Fibroblast of mammary gland (primary cell): ENCODE measurements at places on chromosomes 13 and 19.

GRCh38 chr13:33146843-33147611, 130.8 kb downstream of the KL start:
- no peak for DNase-seq

- no peak for DNase-seq
These were observed 502.0 kb downstream of the LIG4 start for GRCh38 chr13:107713314-107713713.

- DNase-seq: no peak
These were observed 41.3 kb upstream of the SCEL start for GRCh38 chr13:77494226-77494625.

DNA sequence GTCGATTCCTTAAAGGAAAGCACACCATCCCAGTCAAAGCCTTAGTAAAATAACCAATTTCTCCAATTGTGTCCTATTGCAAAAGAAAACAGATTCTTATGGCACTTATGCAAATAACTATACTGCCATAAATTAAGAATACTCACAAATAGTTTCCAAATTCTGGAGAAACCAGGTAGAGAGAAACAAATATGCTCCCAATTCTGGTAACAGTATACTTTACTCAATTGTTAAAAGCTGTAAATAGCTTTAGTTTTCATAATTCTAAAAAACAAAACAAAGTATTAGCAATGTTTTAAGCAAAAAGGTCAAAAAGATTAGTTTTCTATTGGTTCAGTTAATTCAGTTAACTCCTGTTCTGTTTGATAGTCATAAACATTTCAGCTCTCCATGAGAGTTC, 18.2 kb upstream of the UBAC2 start:
- DNase-seq: no peak

DNA sequence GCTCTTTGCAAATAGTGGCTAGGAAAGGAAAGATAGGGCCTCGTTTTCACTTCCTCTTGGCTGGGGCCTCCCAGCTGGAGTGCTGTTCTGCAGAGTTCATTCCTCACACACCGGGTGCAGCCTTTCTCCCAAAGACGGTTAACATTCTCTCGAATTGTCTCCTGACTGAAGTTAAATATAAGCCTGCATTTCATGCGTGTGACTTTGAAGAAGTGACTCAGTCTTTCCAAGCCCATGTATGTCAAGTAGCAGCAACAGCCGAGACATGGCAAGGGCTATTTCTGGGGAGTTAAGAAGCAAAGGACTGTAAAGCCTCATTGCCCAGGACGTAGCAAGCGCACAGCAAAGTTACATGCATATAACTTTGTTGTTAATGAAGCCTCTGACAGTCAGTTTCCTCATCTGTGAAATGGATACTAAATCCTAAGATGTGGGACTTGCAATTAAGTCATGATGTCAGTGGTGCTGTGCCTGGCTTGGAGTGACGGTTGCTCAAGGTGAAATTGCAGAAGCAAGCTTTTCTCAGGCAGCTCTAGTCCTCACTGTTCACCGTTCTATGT, 502.4 kb downstream of the MYO16 start:
- no peak for DNase-seq

DNA sequence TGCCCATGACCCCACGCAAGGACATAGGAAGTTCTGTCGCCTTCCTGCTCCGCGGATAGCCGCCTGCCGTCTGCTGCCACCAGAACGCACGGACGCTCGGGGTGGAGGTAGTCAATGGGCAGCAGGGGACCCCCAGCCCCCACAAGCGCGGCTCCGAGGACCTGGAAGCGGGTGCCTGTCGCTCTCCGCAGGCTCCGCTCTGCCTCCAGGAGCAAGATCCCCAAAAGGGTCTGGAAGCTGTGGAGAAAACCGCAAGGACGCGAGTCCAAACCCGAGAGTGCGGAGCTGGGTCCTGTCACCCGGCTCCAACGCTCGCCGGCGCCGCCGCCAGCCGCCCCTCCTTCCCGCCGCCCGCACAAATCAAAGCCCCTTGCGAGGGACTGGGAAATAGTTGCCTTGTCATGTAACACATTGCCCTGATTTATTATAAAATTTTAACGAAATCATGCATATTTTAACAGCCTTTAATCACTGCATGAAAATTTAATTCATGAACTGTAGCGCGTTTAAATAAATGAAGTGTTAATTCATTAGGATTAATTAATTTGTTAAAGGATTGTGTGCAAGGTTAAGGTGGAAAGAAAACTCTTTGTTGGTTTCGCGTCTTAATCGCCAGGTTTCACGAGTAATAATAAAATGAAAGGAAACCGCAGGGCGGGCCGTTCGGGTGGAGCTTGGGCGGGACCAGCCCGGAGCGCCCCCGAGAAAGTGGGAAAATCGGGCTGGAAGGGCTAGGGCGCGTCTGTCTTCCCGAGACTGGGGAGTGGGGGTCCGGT, 5.5 kb upstream of the POU4F1 start:
- DNase-seq: no peak

GRCh38 chr19:14058182-14059092, 3.4 kb downstream of the PALM3 start:
- no peak for DNase-seq

- DNase-seq: no peak
These were observed 57.5 kb upstream of the AKAP11 start for GRCh38 chr13:42214446-42214845.

DNA sequence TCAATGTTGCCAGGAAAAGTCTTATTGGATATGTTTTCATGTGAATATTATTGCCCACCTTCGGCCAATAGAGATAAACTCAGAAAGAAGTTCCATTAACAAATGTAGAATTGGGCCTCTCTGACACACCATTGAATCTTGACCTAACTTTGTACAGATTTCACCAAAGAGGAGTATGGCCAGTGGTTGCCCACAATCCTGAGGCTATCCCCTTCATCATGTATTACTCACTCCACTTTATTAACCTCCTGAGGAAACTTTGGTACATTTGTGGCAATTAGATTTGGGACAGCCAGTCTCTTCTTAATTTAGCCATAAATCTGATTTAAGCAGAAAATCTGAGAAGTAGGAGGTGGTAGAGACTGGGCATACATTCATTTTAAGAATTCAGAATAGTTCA, 53.3 kb upstream of the POSTN start:
- DNase-seq: peak; percentile 25

DNA sequence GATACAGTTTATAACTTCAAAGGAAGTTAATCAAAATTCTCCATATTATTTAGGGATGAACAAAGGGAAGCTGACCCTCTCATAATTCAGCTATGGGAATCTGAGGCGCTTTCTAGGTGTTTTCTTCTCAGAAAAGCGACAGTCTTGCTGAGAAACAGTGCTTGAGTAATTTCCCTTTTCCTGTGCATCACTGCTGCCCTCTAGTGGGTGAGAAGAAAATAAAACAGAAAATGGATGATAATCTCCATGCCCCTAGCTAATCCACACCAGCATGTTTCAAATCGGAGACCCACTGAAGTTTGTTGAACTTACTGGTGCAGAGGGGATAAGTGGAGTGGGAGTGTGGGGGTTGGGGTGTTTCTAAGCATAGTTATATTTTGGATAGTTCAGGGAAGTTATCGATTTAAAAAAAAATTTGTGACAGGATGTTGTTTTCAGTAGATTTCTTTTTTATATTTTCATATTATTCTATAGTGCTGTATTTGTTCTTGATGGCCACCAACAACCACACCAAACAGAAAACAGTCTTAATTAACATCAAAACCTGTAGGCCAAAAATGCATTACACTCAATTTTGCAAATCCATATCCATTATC, 21.4 kb downstream of the LCP1 start:
- peak; percentile 60 for DNase-seq

GRCh38 chr13:44903574-44903985, 85.7 kb downstream of the NUFIP1 start:
- peak; percentile 96 for DNase-seq

DNA sequence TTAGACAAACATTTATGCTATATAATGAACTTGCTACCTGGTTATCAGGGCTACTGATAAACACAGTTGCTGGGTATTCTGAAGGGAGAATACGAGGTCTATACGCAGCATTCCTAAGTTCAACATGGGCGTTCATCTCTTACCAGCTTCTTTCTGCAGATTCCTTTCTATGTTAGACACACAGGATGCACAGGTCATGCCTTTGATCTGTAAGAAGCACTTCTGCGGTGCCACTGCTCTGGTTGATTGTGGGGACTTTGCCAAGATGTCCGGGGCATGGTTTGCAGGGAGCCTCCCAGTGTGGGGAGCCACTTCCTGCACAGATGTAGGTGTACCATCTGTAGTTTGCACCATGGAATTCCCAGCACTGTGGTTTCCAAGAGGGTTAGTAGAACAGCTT, 40.9 kb downstream of the ATP7B start:
- DNase-seq: no peak

GRCh38 chr19:12859546-12859945, 21.2 kb downstream of the MAST1 start:
- DNase-seq: no peak

GRCh38 chr19:56508290-56508778, 679 bp downstream of the ZNF471 start:
- DNase-seq: no peak
